ENCODE measurements at places on chromosomes 3 and 15.
A peak's percentile ranks its signal among the peaks of the same experiment; 100 is the strongest.

- no peak for DNase-seq
Observed at GRCh38 chr3:23489300-23490158, 286.4 kb downstream of the UBE2E2 start.

DNA sequence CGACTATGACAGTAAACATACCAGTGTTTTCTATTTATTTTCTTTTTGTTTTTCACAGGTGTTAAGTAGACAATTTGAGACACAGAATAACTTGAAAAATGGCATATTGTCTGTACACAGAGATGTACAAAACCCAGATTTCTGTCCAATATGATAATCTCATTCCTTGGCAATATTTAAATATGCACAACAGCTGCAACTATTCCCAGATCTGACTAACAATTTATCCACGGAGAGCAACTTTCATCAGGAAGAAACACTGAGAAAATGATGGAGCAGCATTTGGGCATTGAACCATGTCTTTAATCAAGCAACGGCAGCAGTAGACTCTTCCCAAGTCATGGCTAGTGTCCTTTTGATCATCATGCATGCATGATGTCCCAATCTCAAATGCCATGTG is 452.6 kb downstream of the ZPLD1 start:
- DNase-seq, result no peak

DNA sequence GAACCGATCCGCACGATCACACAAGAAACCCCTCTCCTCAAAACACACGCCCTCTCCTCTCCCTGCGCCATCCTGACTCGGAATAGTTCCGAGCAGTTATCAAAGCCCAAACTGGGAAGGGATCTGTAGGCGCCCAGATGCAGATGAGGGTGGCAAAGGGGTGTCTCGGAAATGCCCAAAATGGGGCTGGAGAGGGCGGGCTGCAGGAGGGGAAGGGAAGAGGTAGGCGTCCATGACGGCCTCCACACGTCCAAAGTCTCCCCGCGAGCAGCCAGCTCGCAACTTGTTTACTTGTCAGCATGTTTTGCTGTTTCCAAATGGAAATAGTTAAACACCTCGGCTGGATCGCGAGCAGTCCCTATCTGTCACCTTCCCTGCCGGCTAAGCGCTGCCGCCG is 1.5 kb downstream of the NTRK3 start:
- DNase-seq, result no peak

- DNase-seq, result no peak
Observed at GRCh38 chr3:134371542-134372324, 2.5 kb downstream of the AMOTL2 start.

GRCh38 chr3:74630602-74631001 is 16.1 kb upstream of the CNTN3 start:
- no peak for DNase-seq

DNA sequence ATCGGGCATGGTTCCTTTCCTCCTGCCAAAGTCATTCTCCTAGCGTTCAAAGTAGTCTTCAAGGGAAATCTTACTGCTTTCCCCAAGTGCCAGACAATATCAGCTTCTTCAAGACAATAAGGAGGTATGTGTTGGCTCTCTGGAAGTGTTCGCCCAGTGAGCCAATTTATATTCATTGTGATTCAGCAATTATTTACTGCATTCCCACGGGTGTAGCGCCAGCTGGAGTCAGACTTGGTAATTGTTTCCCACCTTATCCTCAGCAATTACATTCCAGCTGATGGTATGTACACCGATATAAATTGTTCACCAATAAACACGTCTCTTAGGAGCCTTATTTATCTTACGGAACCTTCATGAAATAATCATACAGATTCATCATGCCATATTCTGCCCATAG is 103.6 kb upstream of the CTNNB1 start:
- no peak for DNase-seq

DNA sequence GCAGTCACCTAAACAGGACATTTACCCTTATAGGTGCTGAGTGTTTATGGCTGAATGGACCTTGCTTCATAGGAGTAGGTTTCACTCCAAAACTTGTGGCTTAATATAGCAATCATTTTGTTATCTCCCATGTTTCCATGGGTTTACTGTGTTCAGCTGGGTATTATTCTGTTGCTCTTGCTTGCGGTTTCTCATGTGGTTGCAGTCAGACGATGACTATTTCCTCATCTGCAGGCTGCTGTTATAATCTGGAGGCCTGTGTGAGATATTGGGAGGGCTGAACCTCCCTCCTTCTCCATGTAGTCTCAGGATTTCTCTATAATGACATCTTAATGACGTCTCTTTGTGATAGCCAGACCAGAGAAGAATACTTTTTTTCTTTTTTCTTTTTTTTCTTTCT is 98.1 kb downstream of the ZPLD1 start:
- no peak for DNase-seq

DNA sequence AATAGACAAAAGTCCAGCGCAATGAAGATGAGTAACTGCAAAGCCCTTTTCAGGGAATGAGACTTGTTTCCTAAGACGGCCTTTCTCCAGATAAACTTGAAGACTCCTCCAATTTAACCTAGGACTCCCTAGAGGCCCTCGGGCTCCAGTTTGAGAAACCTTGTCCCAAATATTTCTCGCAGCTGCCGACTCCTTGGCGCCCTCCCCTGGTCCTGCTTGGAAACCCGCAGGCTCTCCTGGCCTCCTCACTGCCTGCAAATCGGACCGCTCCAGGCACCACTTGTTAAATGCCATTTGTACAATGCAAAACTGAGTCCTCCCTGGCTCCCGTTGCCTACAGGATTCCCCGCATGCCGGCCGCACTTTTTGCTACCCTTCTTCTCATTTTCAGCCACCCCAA is 36.8 kb downstream of the MUC4 start:
- DNase-seq, result peak; percentile 54

GRCh38 chr15:62795700-62796695 is 246.5 kb upstream of the TPM1 start:
- DNase-seq, result no peak

- no peak for DNase-seq
Observed at GRCh38 chr3:72721683-72722381, 126.4 kb downstream of the SHQ1 start.

DNA sequence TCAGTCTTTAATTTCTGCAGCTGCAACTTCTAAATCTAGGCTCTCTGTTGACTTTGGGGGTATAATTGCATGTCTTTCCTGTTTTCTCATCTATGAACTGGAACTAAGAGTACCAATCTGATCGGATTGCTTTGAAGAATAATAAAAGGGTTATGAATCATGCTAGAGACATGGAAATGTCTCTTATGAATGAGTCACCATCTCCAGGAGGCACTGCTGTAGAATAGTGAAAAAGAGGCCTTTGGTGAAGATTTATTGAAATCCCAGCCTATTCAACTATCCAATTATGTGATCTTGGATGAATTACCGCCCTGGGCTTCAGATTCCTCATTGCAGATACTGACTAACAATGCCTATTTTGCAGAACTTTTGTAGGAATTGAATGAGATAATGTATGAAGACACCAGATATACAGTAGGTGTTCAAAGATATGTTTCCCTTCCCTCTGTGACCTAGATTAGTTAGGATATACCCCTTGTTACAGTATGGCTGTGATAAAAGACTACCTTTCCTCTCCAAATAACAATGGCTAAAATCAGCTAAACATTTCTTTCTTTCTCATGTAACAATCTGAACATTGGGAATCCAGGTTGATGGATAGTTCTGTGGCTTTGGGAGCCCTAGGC is 11.5 kb upstream of the CMTM8 start:
- DNase-seq, result no peak

All from NT2/D1 (cell line).